Stimulated activated CD4-positive, alpha-beta T cell treated with anti-CD3 and anti-CD28 coated beads, Interleukin-4, amount 100 ng/mL, for 24 hours (primary cell): ENCODE measurements at places on chromosomes 5 and 9.

GRCh38 chr5:38843665-38844064 lies 2.1 kb upstream of the OSMR start:
- DNase-seq = no peak

- DNase-seq = no peak
Measured at GRCh38 chr5:71957292-71957898, 149.9 kb upstream of the MAP1B start.

GRCh38 chr9:104263942-104264341 lies 169.8 kb downstream of the SMC2 start:
- DNase-seq = no peak

DNA sequence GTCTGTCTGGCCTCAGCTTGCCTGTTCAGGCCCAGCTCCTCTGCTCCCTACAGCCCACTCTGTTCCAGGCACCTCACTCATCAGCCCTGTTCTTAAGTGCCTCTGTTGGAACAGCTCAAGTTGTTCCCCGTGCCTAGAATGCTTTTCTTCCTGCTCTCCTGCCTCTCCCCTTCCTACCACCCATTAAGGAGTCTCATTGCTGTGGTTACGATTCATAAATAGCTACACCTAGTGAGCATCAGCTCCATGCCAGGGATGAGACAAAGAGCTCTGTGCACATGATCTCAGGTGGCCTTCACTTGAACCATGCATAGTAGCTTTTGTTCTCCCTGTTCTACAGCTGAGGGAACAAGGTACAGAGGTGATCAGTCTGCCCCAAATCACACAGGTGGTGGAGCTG lies 54.3 kb downstream of the PSD2 start:
- no peak for DNase-seq

DNA sequence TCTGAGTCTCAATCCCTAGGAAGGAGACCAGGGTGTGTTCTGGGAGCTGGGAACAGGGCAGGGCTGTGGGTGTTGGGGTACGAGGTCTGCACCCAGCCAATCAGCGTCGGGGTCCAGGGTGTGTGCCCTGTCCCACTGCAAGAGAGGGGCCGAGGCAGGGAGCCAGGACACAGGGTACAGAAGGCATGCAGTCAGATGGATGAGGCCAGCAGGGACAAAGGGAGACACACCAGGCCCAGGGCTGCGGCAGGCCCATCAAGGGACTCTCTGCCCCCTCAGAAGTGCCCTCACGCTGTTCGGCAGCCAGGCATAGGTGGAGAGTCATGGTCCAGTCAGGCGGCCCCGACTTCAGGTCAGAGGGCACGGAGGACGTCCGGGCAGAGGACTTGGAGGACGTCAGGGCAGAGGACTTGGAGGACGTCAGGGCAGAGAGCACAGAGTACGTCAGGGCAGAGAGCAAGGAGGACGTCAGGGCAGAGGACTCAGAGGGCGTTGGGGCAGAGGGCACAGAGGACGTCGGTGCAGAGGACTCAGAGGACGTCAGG lies 28.8 kb upstream of the ADAMTS2 start:
- no peak for DNase-seq

DNA sequence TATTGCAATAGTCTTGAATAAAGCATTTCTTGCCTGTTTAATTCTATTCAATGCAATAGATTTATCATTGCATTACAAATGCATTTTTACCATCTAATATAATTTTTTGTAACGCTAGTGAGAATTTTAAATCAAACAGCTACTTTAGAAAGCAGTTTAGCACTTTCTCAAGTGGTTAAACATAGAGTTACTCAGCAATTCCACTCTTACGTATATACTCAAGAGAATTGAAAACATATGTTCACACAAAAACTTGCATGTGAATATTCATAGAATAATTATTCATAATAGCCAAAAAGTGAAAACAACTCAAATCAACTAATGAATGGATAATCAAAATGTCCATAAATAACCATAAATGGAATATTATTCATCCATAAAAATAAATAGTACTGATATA lies 244.7 kb downstream of the TMEM167A start:
- DNase-seq = no peak

- DNase-seq = no peak
Measured at GRCh38 chr5:10539687-10539998, 24.2 kb upstream of the ANKRD33B start.
